ENCODE measurements at places on chromosomes 5 and 9.

DNA sequence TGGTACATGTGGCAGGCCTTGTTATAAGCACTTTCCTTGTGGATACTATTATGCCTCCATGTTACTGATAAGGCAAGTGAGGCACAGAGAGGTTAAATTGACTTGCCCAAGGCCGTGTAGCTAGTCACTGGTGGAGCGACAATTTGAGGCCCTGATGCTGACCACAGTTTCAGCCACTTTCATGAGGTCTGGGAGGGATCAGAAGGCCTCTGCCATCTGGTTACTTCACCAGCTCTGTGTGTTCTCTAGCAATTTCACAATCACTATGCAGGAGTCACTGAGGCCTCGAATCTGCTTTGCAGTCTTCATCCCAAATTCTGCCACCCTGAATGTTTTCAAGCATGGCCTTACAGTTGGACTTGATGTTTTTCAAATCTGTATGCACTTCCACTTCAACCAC lies 9.1 kb downstream of the LRRC70 start:
- DNase-seq, result no peak

- no peak for DNase-seq
Measured at GRCh38 chr9:79581388-79581787, 9.6 kb downstream of the TLE4 start.

DNA sequence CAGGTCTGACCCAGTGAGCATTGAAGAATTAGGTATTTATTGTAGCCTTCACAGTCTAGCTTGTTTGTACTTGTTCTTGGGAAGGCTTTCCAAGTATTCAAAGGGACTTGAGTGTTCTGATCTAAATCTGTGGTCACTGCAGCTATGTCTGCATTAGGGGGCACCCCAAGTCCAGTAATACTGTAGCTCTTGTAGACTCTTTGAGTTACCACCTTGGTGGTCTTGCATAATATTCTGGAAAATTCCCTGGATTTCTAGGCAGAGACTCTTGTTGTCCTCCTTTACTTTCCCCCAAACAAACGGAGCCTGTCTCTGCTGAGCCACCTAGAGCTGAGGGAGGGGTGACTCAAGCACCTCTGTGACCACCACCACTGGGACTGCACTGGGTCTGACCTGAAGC lies 149.5 kb upstream of the DHFR start:
- no peak for DNase-seq

DNA sequence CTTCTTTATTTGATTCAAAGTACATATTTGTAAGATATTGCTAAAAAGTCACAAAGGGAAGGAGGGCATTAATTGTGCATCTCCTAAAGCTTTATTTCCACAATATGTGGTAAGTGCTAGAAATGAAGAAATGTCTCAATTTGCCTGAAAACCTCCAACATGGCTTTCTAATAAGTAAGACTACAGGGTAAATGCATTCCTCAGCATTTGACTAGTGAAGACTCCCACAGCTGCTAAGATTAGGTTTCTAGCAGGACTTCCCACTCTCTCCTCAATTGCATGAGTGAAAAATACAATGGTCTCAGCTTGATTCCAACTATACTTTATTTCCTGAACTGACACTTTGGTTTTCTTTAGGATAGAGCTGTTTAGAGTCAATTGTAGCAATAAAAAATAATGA lies 162.1 kb downstream of the ELAVL2 start:
- DNase-seq, result no peak

- DNase-seq, result no peak
Measured at GRCh38 chr5:123474228-123474627, 37.7 kb upstream of the CSNK1G3 start.

DNA sequence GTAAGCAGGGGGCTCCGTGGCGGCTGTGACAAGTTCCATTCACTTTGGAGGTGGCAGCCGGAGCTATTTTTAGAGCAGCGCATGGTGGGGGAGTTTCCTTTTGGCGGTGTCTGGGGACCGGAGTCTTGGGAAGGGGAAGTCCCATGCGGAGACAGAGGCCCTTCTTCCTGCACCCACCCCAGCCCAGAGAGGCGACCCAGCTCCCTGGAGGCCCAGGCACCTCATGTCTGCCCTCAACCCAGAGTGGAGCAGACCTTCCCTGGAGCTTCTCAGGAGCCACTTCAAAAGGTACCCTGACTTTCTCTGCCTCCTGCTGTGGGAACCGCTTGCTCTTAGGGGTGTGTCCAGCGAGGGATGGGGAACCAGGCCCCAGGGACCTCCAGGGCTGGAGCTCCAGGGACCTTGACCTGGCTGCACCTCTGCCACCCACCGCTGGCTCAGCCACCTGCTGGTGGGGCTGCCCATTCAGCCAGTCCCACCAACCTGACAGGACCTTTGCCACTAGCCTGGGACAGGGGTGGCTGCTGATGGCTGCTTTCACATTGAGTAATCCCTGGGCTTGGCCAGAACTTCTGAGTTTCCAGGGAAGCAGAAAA lies 34.1 kb downstream of the NEK6 start:
- DNase-seq, result no peak

GRCh38 chr9:110033869-110034268 lies 174.1 kb downstream of the C9orf152 start:
- no peak for DNase-seq

DNA sequence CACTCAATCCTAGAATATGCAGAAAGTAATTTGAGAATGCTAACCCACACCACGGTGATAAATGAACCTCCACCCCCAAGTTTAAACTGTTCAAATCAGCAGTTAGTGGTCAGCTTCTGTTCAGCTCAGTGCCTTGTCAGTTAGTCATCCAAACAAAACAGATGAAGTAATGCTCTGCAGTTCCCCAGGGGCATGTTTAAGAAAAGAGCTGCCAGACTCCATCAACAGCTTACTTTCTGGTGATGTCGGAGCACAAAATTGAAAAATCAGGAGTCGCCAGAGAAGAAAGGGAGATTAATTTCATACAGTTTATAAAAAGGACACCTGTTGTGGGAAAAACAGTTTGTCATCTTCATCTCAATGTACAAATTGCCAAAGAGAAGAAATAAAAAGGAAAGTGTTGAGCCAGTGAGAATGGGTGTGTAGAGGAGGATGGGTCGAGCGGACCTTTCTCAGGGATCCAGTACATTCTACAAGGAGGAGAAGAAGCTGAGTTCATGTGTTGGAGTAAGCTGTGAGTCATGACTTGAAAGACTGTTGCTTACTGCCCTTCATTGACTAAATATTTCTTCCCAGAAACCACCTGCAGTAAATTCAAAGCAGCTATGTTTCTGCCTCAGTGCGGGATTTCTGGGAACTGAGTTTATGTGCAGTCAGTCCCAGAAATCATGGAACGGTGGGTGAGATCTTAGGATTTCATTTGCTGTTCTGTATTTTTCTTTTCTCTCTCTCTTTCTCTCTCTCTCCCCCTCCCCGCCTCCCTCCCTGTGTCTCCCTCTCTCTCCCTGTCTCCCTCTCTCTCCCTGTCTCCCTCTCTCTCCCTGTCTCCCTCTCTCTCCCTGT lies 13.7 kb downstream of the TRIO start:
- no peak for DNase-seq

GRCh38 chr5:72949481-72949880 lies 6.4 kb upstream of the FCHO2 start:
- DNase-seq, result no peak

DNA sequence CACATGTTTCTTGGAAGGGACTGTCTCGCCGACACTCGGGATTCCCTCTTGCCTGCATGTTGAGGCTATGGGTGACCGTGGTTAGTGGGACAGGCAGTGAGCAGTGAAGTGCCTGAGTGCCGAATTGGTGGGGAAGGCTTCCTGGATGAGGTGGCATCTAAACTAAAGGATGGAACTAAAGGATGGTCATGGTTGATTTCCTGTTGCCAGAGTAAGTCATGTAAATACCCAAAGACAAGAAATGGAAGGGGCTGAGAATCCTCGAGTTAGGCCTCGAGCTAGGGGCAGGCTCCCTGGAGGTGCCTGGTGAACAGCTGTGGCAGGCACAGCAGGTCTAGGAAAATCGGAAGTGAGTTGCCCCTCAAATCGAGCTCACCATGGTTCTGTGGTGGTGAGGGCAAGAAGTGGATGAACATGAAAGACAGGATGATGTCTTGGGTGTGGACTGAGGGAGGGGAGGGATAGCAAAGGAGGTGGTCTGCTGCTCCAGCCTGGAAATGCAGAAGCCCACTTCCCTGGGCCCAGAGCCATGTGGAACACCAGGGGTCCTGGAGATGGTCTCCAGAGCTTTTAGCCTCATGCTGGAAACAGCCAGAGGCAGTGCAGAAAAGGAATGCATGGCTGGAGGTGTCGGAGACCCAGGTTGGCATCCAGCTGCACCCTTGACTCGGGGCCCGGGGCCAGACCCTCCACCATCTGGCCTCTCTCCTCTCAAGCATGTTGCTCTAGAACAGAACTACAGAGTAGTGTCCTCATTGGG lies 12.2 kb downstream of the CD74 start:
- DNase-seq, result no peak

- no peak for DNase-seq
Measured at GRCh38 chr5:140381972-140382371, 19.7 kb upstream of the ANKHD1 start.

DNA sequence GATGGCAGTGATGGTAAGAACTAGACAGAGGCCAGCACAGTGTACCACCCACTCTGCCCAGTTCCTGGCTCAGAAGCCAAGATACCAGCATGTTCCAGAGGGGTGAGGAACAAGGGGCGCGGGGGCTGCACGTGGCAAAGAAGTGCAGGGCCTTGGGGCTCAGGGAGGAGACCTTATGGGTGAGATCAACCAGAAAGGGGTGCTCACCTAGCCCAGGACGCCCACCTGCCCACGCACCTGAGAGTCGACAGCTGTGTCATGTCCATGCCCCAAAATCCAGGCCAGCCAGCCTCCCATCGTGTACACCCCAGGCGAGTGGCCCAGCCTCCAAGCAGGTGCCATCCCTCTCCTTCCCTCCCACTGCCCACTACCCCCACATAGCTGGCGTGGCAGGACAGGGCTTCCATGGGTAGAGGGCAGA lies 34.9 kb downstream of the BICD2 start:
- DNase-seq, result no peak

- no peak for DNase-seq
Measured at GRCh38 chr9:110832926-110833325, 164.3 kb downstream of the MUSK start.

DNA sequence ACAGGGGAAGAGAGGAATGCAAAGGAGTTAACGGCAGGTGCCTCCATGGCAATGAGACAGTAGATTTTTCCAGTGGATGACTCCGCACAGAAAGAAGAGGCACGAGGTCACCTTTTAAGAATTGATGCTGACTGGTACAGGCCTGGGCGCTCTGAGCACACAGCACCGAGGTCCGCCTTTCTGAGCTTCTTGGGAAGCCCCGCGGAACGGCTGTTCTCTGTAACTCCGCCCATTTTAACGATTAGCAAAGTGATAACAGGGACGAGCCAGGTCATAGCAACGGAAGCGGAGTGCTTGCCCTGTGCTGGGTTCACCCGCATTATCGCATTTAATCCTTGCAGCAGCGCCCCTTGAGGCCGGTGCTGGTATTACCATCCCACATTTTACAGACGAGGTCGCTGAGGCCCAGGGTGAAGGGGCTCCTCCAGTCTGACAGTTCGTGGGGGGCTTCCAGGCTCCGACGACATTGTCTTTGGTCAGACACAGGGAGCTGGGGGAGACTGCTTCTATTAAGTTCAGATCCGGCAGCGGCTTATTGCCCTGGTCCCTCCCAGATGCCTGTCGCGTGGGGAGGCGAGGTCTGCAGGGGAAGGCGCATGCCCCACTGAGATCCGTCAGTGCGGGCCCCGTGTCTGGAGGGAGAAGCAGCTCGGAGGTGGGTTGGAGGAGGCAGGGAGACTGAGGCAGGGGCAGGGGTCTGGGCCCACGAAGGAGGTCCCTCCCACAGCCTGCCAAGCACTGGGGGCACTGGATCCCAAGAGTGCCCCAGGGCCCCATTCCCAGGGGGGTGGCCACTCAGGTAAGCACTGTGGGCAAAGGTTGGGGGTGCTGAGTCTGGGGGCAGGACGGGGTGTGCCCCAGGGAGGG lies 22.3 kb upstream of the HMCN2 start:
- peak; percentile 76 for DNase-seq

DNA sequence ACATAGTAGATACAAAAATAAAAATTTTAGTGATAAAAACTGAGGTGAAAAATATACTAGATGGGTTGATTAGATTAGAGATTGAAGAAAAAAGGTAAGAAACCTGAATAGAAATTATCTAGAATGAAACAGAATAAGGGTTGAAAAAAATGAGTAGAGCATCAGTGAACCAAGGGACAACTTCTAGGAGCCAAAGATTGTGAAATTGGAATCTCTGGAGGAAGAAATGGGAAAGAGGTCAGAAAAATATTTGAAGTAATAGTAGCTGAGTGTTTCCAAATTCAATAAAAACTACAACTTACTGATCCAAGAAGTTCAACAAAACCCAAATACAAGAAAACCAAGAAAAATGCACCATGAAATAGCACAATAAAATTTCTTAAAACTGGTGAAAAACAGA lies 116.6 kb upstream of the STARD4 start:
- DNase-seq, result no peak

GRCh38 chr5:140827704-140828361 lies at the start of gene PCDHA6:
TSS of gene PCDHA6 (plus strand) at chr5:140827960. CDS start at chr5:140828092, 132 bp downstream.
- DNase-seq, result no peak

DNA sequence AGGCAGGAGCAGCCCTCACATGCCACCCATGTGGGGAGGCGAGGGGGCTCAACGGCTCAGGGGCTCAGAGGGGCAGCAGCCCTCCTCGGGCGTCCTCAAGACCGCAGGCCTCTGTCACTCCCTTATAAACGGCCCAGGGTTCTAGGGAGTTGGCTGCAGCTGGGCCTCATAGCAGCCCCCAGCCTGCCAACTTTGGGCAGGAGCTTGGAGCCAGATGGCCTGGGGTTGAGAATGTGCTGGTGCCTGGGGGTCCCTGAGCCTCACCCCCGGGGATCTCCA lies 51.0 kb upstream of the RNU6ATAC start:
- DNase-seq, result no peak

DNA sequence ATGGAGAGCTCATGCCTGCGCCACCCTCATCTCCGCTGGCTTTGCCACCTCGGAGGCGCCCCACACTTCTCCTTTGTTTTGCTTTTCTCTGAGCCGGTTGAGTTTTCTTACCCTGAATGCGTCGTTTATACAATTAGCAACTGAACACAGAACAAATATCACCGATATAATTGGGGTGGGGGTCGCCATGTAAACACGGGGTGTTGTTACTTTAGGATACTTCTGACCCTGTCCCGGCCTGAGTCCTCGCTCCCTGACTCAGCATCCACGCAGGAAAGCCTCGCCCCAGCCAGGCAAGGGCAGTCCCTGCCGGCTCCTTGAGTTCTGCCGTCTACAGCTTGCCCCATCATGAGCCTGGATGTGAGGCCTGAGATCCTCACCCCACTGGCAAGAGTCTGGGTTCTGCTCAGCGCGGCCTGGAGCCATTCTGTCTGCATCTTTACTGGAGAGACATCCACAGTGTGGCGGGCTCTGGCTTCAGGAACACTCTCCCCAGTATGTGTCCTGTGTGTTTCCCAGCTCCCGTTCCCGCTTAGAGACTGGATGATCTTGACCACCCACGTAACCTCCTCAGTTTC lies 5.5 kb downstream of the NKX2-5 start:
- no peak for DNase-seq

GRCh38 chr5:122093415-122094180 lies 15.5 kb upstream of the LOX start:
- no peak for DNase-seq

GRCh38 chr5:32315221-32316014 lies 2.7 kb upstream of the MTMR12 start:
- no peak for DNase-seq

GRCh38 chr5:54691656-54692055 lies 174.1 kb downstream of the SNX18 start:
- DNase-seq, result no peak

GRCh38 chr9:134966270-134966669 lies 48.6 kb upstream of the FCN1 start:
- DNase-seq, result peak; percentile 47

Data from breast epithelium (tissue), 4 donors.